ENCODE measurements at places on chromosomes 5 and 9. TPM values are rescaled to one million over a fixed set of nuclear protein-coding genes. Genes with fewer than 3 reads are reported as not detected.
A peak's percentile ranks its signal among the peaks of the same experiment; 100 is the strongest.

The PKD2L2 gene
- not detected for total RNA-seq

The RAB3C gene
- not detected for total RNA-seq

The GPR151 gene
- not detected for total RNA-seq

The NDST1 gene
- 65.0 TPM for total RNA-seq

The OLFM1 gene
- total RNA-seq: 23.4 TPM

The SLC6A3 gene
- total RNA-seq: not detected

The BRIX1 gene
- 81.5 TPM for total RNA-seq

The RANBP3L gene
- total RNA-seq: not detected

The IL4 gene
- total RNA-seq: not detected

The GALNT12 gene
- 0.22 TPM for total RNA-seq

DNA sequence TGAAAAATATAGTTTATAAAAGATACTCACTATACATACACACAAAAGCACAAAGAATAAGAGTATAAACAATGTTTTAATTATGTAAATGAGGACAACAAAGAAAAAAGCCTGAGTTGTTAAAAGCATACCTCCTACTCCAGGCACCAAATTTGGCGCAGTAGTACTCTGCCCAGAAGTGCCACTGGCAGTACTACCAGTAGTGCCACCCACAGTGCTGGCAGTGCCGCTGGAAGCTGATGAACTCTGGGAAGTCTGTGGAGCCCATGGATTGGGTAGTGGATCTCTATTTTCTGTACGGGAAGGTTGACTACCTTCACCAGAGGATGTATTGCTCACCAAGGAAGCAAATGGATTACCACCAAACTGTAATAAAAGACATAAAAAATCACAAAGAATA lies 30.2 kb downstream of the UBQLN1 start:
- DNase-seq: no peak

DNA sequence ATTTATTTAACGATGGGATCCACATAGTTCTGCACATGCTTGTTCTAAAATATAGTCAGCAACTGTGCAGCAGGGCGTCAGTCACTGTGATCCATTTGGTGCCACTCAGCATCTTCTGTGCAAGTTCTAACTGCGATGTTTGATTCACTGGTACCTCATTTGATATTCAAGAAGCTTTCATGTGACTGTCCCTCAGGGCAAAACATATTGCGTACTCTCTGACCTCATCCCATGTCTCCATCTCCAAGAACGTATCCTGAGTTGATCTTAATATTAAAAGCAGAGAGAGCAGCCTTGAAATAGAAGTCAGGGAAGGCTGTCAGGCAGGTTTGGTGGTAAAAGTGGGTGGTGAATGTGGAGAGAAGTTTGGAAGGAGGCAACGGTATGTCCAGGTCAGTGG lies 116.5 kb upstream of the ATP10B start:
- no peak for DNase-seq

- no peak for DNase-seq
These were observed 16.5 kb upstream of the SPARC start for GRCh38 chr5:151703227-151703626.

- no peak for DNase-seq
These were observed 175.4 kb downstream of the MED10 start for GRCh38 chr5:6202968-6203365.

- peak; percentile 45 for DNase-seq
These were observed 544 bp upstream of the ERCC6L2 start for GRCh38 chr9:95874989-95875304.

- DNase-seq: no peak
These were observed 1185.5 kb upstream of the WWC1 start for GRCh38 chr5:167105941-167106340.

GRCh38 chr5:80917631-80918030 lies 42.5 kb upstream of the RASGRF2 start:
- DNase-seq: no peak

DNA sequence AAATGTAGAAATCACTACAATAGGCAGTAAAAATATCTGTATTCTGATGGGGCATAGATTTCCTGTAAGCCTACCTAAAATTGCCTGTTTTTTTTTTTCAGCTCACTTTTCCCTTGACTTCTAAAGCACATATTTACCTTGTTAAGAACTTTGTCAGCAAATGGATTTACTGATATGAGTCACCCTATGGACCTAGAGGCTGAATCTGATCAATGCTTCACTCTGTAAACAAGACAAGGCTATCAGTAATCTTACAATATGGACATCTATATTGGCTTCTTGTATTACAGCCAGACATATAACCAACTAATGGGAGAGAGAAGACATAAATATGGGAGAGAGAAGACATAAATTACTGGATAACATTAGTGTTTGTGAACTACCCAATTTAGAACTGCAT lies 792.7 kb upstream of the CHD1 start:
- no peak for DNase-seq

DNA sequence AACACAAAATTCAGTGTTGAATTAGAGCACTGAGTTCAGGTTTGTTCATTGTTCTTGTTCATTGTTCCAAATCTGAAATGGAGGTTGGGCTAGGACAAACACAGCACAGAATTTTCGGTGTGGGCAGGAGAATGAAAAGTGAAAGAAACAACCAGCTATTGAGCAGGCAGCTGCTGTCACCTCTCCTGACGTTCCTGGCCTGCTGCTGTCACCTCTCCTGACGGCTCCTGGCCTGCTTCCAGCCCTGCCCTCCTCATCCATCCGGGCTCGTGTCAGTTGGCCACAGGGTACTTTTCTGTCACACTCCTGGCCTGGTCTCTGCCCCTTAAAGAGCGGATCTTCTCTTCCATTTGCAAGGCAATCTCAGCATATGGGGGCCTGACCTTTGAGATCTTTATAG lies 45.2 kb upstream of the CKMT2 start:
- DNase-seq: no peak

- DNase-seq: no peak
These were observed 65.3 kb downstream of the GRAMD2B start for GRCh38 chr5:126488443-126489065.

DNA sequence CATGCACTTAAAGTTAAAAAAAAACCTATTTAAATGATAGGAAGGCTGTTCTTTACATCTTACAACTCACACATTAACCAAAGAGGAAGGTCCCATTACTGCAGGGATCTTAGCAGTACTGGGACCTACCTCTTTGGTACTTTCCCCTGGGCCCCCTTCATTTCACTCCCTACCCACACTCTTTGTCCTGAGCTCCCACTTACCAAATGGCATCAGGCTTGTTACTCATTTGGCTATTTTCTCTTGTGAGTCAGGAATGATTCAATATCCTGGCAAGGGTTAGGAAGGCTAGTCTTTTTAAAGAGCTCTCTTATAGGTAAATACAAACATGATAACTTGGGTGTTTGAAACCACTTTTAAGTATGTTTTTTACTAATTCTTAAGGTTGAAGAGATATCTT lies 117.4 kb upstream of the ELL2 start:
- DNase-seq: peak; percentile 67

- DNase-seq: peak; percentile 60
These were observed 50.5 kb downstream of the HACD4 start for GRCh38 chr9:20980832-20981455.

DNA sequence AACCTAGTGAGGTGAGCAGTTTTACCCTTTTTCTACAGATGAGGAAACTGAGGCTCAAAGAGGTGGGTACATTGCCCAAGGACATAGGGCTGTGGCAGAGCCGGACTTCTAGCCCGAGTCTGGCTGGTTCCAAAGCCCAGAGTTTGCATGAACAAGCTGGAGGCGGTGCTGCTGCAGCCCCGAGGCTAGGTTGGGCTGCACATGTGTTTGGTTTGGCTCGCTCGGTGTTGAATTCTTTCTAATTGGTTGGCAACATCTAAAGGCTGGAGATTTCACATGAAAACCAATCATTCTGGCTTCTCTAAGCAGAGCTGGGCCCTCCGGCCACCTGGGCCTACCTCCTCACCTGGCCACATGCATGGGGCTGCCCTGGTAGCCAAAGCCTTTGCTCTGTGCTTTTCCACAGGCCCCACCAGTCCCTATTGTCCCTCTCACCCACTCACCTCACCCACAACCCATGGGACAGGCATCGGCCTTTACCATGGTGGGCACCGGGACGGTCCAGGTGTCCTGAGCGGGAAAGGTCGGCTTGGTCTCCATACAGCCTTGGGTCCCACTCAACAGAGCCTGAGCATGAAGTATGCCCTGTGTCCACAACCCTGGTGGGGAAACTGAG lies 262.3 kb downstream of the NSG2 start:
- peak; percentile 40 for DNase-seq

- DNase-seq: no peak
These were observed 280.7 kb downstream of the SPOCK1 start for GRCh38 chr5:137218471-137218870.

GRCh38 chr5:137589185-137589584 lies 90.1 kb upstream of the SPOCK1 start:
- peak; percentile 15 for DNase-seq

DNA sequence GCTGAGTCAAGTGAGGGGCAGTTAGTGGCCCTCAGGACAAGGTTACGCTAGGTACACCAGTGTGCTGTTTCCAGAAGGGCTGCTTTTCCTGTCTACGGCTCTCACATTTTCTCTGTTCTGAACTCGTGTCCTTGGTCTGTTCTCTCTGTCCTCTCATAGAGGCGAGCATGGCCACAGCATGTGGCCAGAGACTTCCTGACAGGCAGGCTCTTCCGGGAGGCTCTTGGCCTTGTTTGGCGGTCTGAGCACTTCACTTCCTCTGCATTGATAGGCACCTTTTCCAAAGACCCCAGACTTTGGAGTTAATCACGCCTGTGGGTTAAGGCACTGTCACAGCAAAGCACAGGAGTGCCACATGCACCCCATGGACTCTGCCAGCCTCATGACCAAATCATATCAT lies 1.2 kb downstream of the CKMT2 start:
- DNase-seq: no peak

DNA sequence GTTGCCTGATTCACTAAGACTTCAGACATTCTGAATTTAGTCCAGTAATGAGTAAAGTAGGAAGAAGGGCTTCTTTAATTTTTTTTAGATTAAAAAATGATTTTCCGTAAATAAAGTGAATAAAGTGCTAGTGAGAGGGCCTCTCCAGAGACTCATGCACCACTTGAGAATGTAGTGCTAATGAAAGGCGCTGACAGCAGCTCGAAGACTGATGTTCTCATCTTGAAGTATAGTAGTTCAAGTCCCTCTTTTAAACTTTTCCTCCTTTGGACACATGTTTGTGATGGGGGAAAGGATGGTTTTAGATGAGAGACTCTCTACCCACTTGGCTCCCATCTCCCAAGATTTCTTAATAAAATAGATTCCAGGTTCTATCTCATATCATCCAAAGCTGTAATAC lies 48.5 kb downstream of the G3BP1 start:
- DNase-seq: no peak

- no peak for DNase-seq
These were observed 73.7 kb downstream of the SLC38A9 start for GRCh38 chr5:55638455-55638854.
